Stomach (tissue), 19 donors: ENCODE measurements at places on chromosomes 12 and 14.

GRCh38 chr14:104428860-104429259, 150.7 kb upstream of the C14orf180 start:
- DNase-seq: no peak

- DNase-seq: no peak
These were observed 391.2 kb downstream of the RAD51B start for GRCh38 chr14:68210729-68211299.

DNA sequence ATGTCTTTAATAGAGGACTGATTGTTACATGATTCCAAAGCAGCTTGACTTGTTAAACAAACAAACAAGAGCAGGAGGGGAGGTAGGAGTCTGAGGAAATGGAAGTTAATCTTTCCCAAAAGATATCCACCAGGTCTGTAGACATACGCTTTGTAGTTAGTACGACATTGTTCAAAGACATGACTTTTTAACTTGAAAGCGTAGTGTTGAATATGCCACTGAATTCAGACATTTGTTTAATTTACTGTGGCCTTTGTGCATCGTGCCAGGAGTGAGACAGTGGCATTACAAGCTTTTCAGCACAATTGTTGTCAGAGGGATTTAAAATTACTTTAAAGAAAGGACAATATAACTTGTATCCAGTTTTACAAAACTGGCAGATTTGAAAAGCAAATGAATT, 53.0 kb downstream of the SAV1 start:
- no peak for DNase-seq

- no peak for DNase-seq
These were observed 14.0 kb downstream of the SYNE3 start for GRCh38 chr14:95502381-95502950.

- no peak for DNase-seq
These were observed 18.9 kb upstream of the DIO3 start for GRCh38 chr14:101542391-101542790.

DNA sequence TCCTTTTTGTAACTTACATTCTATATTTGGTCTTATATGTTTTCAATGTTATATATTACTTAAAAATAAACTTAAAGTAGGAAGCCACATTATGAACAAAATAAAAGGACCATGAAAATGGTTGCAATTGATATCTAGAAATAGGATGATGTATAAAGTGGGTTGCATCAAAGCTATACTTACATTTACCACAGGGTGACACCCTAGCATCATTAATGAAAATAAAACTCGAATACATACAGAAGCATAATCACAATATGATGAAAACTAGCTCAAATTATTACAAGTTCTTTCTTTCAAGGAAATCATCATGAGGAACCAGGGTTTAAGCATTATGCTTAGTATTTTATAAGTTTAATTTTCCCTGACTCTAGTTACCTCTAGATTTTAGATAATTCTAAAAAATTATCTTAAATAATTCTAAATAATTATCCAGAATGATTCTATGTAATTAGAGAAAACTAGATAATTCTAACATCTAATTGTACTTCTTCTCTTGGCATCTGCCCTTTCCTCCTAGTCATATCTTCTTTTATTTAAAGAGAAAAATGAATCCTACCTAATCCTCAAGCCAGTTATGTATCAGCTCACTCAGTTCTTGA, 31.2 kb downstream of the TAS2R7 start:
- peak; percentile 64 for DNase-seq

- DNase-seq: peak; percentile 18
These were observed 53.1 kb upstream of the DDX11 start for GRCh38 chr12:31020385-31021166.
